Effector CD8-positive, alpha-beta T cell (primary cell): ENCODE measurements at places on chromosomes 7 and 10.

DNA sequence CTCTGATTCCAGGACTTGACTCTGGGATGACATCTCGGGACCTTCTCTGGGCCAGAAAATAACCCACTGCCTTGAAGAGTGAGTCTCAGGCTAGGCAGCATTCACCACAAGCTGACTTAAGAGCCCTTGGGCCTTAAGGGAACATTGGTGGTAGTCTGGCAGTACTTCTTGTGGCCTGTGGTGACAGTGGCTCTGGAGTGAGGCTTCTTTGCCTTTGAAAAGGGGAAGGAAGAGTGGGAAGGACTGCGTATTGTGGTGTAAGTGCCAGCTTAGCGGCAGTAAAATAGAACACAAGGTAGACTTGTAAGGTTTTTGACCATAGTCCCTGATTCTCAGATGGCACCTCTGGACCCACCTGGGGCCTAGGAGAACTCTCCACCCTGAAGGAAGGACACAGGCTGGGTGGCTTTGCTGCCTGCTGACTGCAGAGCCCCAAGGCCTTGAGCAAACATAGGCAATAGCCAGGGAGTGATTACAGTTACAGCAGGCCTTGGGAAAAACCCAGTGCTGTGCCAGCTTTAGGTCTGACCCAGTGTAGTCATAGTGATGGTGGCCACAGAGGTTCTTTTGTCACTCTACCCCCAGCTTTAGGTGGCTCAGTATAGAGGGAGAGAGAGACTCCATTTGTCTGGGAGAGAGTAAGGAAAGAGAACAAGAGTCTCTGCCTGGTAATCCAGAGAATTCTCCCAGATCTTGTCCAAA, 483.9 kb downstream of the SH2D4B start:
- DNase-seq, result no peak

DNA sequence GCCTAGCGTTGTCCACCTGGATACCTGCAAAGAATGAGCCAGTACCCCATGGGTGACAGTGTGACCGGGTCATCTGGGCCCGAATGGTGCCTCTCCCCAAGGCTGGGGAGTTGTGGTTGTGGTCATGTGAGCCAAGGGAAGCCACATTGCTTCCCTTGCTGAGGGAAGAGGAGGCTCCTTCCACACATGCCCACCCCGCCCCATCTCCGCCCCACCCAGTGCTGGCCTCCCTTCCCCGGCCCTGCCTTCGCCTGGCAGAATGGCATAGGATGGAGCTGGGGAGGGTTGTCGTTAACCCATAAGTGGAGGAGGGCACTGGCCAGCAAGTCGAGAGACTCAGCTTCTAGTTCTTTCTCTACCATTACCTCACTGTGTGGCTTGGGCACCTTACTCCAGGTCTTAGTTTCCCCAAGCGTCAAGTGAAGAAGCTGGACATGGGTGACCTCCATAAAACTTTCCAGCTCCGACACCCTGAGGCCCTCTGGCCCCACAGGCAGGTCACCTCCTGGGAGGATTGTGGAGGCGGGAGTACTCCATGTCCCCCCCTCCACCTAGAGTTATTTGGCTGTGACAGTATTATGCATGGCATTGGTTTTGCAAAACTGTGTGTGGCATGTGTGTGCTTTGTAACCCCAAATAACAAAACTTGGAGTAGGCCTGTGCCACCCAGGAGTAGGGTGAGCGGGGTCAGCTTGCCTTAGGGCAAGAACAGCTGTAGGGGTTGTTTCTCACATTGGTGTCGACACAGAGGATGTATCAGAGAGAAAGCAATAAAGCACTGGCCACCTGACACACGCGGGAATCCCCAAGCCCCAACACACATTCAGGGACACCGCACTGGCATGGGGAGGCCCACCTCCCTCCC, 90.5 kb upstream of the MACROH2A2 start:
- no peak for DNase-seq

- no peak for DNase-seq
These were observed 1.6 kb downstream of the CAMK1D start for GRCh38 chr10:12350925-12351324.

DNA sequence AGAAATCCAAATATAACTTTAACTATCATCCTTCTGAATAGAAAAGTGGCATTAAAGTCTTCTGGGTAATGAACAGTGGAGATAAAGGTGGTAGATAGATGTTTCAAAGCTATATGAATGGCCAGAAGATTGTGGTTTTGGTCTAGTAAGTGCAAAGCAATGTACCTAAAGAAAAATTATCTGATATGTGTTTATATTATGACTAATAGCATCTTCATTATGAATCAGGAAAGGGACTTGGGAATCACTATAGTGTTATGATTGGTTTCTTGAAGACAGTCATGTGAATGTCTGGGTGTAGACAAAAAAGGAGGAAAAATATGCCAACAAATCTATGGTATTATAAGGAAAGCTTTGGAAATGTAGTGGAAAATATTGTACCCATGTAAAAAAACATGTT, 3.0 kb downstream of the ZNF518A start:
- DNase-seq, result no peak

GRCh38 chr10:50417486-50417885, 166.2 kb upstream of the ASAH2 start:
- DNase-seq, result no peak

DNA sequence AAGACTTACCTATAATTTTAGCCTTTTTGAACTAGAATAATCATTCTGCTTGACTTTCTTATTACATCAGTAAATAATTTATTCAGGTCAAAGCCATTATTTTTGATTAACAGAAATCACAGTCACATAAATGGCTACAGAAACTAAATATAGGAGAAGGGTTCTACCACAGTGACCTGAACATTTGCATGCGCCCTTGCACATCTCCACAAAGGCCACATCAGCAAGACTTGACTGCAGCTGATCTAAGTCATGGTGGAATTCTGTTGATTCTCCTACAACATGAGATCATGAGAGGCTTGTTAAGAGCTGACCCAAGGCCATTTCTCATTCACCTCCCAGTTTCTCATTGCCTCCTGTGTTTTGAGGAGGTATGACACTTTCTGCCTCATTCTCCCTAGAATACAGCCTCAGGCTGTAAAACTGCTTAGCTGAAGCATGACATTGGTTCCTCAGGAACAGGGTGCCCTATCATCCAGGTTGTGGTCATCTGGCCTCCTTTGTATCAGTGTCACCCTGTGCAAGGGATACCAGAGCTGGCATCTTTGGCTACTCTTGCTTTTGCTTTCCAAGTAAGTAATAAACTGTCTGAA, 6.7 kb upstream of the IMMP2L start:
- DNase-seq, result no peak

GRCh38 chr7:24436131-24436920, 136.9 kb upstream of the PALS2 start:
- DNase-seq, result no peak

- no peak for DNase-seq
These were observed 23.2 kb downstream of the PLXNA4 start for GRCh38 chr7:132553031-132553430.

- DNase-seq, result no peak
These were observed 3.4 kb upstream of the CEP41 start for GRCh38 chr7:130444234-130444633.

DNA sequence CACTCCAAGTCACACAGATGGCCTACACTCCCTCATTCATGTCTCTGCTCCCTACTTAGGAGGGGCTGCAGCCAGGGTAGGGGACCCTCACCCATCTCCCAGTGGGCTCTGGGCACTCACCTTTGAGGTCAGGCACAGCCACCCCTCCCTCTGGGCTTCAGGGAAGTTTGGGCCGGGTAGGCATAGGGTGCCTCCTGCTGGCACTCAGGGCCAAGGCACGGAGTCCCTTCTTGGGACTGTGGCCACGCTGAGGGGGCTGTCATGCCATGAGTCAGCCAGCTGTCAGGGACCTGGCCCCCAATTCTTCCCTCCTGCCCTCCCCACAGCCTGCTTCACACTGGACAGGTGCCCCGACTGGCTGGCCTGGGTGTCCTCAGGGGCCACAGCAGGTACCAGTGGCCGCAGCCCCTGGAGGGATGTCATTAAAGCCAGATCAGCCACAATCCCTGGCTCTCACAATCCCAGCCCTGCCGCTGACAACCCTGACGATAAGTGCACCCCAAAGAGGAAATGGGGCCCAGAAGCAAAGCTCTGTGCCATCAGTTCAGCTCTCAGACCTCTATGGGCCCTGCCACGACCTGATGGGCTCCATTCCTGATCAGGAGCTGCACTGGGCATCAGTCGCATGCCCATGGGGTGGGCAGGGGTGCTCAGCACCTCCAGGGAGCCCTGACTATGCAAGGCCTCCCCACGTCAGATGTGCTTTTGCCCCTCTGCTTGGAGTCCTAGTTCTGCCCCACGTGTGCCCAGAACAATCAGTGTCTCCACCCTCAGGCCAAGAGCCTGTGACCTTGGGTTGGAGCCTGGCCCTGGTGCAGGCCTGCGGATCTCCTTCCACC, 34.1 kb upstream of the RET start:
- no peak for DNase-seq

GRCh38 chr7:151167197-151167961, at the start of gene GBX1:
GBX1 (minus strand) TSS chr7:151167694; CDS start chr7:151167548, 146 bp downstream.
- no peak for DNase-seq

DNA sequence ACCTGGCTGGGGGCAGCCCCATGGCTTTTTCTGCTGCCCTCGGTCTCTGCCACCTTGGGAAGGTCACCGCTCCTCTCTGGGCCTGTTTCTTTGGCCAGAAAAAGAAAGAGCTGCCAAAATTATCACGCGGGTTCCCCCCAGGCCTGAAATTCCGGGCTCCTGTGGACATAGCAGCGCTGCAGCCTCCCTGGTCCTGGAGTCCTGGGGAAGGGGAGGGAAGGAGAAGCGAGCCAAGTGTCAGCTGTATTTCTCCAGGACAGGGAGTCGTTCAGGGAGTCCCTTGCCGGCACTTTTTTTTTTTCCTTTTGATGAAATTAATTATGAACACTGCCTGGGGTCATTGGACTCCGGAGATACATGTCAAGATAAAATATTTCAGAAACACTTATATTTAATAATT, 152.3 kb upstream of the GPR26 start:
- no peak for DNase-seq

DNA sequence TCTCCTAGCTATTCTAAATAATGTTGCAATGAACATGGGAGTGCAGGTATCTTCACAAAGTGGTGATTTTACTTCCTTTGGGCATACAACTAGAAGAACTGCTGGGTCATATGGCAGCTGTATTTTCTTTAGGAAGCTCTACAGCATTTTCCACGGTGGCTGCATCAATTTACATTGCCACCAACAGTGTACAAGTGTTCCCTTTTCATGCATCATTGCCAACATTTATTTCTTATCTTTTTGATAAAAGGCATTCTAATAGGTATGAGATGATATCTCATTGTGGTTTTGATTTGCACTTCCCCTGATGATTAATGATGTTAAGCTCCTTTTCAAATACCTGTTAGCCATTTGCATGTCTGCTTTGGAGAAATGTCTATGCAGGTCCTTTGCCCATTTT, 52.6 kb downstream of the NT5C2 start:
- DNase-seq, result no peak

DNA sequence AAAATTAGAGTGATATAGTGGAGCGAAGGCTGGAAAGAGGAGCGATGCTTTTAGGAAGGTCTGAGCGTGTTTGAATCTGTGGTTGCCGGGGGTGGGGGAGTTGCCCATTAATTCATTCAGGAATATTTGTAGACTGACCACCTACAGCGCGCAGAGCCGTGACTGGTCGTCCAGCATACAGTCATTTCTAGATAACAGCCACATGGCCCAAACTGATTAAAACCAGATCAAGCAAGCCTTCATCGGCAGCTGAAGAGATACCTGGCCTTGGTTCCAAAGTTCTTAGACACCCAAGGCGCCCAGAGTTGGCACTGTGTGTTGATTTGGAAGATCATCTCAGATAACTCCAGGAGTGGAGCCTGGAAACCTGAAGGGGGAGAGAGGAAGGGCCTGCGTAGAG, 1.7 kb downstream of the PROSER2 start:
- no peak for DNase-seq

DNA sequence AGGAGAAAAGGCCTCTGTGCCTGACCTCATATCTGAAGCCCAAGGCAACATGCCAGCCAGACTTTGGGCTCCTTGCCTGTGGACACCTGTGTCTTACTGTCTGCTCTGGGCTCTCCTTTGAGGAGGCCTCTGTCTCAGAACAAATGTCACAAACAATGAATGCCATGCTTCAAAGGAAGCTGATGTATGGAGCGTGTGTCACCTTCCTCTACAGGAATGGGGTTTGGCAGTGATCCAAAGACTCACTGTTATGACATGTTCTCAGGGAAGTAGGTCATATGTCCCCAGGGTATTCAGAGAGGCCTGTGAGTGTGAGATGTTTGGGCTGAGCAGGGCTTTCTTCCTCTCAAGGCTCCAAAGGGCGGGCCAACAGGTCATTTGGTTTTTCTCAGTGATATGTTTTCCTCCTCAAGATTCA, 38.4 kb downstream of the PTPRE start:
- no peak for DNase-seq
